Stimulated activated CD4-positive, alpha-beta T cell treated with anti-CD3 and anti-CD28 coated beads, Interleukin-15, amount 100 ng/mL, for 1 hour (primary cell): ENCODE measurements at places on chromosomes 3 and 15.

- DNase-seq: no peak
Measured at GRCh38 chr15:74500401-74500800, 39.4 kb upstream of the UBL7 start.

GRCh38 chr15:56782306-56782705 is 49.0 kb upstream of the ZNF280D start:
- DNase-seq: no peak

DNA sequence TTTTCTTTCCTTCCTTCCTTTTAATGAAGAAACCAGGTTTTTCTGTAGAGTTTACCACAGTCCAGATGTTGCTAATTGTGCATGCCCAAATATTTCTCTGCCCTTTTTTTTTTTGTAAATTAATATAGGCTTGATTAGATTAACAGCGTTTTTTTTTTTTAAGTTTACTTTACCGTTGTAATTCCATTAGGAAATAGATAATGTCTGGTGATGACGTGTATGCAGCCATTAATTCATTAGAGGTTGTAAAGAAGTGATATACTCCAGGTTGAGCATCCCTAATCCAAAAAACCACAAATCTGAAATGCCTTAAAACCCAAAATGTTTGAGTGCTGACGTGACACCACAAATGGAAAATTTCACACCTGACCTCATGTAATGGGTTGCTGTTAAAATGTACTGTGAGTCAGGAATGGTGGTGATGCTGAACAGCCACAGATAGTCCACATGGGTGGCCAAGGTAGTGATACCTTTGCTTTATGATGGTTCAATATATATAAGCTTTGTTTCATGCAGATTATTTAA is 43.2 kb downstream of the KNL1 start:
- no peak for DNase-seq

DNA sequence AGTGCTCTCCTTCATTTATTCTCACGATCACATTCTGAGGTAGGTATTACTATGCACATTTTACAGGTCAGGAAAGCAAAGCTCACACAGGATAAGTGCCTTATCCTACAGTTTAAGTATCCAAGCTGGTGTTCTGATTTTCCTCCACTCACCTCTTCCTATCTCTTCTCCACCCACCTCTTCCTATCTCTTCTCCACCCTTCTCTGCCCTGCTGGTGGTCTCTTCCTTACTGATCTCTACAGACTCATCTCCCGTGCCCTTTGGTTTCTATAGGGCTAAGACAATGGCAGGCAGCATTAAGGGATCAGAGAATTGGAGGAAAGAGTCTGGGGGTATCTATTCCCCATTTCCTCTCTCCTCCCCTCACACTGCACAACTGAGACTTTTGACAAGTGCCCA is 319.1 kb downstream of the FHIT start:
- DNase-seq: no peak

DNA sequence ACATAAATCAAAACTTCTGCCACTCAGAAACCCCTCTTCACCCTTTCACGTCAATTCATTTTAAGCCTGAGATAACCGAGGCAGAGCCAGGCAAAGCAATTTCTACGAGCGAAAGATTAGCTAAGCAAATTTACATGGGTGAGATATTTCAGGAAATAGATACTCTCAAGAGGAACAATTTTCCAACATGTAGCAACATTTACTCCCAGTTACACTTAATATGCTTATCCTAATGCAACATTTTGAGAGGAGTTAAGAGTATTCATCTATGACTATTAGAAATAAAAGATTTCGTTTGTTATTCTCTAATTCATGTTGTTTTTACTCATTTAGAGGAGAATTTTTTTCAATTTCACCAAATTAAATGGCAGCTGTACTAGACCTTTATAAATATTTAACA is 837 bp downstream of the TMC3 start:
- no peak for DNase-seq

GRCh38 chr3:113981803-113982202 is 34.0 kb downstream of the ZDHHC23 start:
- DNase-seq: no peak

GRCh38 chr15:64731805-64732151 is 43.6 kb downstream of the RBPMS2 start:
- no peak for DNase-seq
